ENCODE measurements at places on chromosomes 6 and 20.

- no peak for DNase-seq
These were observed 43.0 kb downstream of the JARID2 start for GRCh38 chr6:15288856-15289255.

DNA sequence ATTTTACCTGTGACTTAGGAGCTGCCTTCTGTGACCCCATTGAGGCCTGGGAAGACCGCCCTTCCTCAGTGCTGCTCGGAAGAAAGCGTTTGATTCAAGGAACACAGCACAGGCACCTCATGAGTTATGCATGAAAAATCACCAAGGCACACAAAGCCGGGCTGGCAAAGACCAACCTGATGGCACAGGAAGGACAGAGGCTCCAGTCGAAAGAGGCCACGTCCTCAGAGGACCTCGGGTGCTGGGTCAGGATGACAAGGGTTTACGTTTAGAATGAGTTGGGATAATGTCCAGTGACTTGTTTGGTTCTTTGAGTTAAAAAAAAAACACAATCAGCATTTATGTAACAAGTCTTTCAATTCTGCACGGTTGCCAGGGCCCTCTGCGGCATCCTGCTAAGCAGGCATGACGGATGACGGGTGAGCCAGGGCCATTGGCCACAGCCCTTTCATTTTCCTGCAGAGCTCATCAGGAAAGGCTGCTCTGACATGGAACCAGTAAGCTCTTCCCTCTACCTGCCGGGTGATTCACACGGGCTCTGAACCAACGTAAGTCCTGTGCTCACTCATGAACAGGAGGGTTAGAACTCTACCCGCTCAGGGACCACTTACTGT is 112.8 kb downstream of the DACT2 start:
- DNase-seq, result no peak

- DNase-seq, result no peak
These were observed 65.9 kb downstream of the PHF20 start for GRCh38 chr20:35837577-35838195.

DNA sequence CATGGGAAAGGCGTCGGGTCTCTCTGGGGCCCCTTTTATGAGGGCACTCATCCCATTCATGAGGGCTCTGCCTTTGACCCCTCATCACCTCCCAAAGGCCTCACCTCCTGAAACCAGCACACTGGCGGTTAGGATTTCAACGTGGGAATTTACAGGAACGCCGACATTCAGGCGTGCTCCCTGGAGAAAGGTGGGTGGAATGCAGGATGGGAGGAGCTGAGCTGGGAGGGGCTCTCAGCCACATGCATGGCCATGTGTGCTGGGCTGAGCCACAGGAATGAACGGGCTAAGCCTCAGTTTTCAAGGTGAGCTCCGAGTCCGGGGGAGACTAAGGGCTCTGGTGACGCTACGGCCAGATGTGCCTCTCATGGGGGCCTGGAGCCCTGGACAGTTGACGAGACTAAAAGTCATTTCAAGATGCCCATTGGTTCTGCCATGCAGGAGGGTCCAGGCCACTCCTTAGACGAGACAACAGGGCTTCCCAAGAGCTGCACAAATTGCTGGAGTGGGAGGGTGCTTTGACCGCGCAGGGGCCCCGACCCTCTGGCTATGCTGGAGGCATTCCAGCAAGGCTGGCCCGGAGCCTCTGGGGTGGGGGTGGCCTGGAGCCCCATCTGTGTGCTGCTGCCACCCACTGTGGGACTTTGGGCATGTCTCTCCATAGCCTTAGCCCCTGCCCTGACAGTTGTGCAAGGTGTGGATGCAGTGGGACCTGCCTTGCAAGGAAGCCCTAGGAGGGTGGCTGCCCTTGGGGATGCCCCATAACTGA is 3.8 kb upstream of the ARFGAP1 start:
- no peak for DNase-seq

GRCh38 chr6:167576050-167576741 is 250.5 kb upstream of the AFDN start:
- no peak for DNase-seq

- DNase-seq, result no peak
These were observed 122.6 kb downstream of the HIVEP2 start for GRCh38 chr6:142822383-142822782.

Measured in stimulated activated CD8-positive, alpha-beta memory T cell treated with anti-CD3 and anti-CD28 coated beads, Interleukin-15, amount 100 ng/mL, for 48 hours (primary cell).